ACHN (cell line): ENCODE measurements at places on chromosomes 6 and 20.

- DNase-seq, result no peak
These were observed 46.2 kb downstream of the LRRN4 start for GRCh38 chr20:6007529-6008103.

DNA sequence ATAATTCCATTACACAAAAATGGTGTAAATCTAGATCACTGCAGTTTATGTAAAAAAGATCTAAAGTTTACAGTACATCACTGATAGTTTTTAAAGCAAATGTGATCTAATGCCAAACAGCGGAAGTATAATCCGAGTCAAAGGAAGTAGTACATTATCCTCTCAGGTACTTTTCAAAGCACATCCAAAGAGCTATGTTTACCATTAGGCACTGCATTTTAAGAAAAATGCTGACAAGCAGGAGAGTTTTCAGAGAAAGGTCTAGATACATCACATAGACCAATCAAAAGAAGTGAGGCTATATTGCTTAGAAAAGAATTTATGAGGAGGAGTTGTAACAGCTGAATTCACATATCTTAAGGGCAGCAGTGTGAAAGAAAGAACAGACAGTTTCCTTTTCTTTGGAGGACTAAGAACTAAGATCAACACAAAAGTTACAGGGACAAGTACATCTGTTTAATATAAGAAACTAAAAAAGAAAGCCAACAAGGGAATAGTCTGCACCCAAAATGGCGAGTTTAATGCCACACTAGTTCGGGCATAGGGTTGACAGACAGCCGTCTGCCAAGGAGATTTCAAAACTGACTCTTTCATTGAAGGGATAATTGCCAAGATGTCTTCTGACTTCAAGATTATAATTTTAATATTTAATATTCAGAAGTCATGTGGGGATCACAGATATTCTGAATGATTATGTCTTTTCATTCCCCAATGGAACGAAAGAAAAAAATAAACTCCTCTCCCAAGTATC lies 1.4 kb downstream of the ZNF184 start:
- no peak for DNase-seq

DNA sequence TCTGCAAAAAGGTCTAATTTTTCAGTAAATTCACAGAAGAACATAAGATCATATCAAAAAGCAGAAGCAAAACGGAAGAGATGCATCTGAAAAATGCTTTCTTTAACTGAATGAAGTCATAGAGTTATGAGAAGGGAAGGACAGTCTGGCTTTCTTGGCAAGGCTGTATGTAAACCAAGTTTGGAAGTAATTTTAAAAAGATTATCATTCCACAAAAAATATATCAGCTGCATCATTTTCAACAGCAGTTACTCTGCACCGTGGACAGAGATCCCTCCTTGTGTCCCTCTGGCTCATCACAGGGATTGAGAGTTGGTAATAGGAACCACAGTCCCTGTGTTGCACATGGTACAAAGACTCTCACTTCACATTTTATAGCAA lies 258.5 kb downstream of the HIVEP2 start:
- no peak for DNase-seq

DNA sequence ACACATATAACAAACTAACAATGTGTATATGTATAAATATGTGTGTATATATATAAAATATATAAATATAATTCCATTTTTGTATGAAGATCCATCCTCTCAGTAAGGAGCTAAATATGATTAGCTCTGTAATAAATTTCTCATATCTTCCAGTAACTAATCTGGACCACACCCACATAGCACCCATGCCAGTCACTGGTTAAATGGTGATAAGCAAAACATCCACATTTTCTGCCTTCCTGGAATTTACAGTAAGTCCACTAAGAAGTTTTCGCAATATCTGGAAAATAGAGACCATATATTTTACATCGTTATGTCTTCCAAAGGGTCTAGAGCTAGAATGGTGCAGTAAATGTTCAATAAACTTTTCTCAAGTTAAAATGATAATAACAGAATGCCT lies 151.5 kb upstream of the STMND1 start:
- no peak for DNase-seq

- no peak for DNase-seq
These were observed 359.5 kb upstream of the FLRT3 start for GRCh38 chr20:14696937-14697336.

DNA sequence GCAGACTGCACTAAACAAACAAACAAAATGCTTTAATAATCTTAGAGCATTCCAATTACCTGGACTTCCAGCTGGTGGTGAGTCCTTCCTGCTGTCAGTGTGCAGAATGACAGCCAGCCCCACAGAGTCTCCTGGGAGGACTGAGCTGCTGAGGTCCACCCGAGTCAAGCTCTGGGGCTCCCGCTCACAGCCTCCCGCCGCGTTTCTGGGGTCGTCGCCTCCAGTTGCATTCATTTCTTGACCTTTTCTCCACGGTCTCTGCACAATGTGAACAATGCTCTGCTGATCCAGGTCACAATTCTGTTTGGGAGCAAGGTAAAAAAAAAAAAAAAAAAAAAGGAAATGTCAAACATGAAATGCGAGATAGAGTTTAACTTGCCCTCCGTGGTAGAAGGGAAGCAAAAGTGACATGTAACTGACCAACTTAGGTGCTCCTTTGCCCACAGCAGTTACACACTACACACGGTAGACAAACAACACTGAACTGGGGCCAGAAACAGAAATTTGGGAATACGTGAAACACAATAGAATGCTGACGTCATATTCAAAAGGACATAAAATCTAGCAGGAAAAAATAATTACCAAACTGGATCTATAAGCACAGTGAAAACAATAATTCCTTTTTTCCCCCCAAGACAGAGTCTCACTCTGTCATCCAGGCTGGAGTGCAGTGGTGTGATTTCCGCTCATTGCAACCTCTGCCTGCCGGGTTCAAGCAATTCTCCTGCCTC lies 464.9 kb downstream of the PRKN start:
- DNase-seq, result no peak

- no peak for DNase-seq
These were observed 154.9 kb upstream of the FERMT1 start for GRCh38 chr20:6277661-6278240.

- DNase-seq, result no peak
These were observed 123.2 kb downstream of the ELOVL4 start for GRCh38 chr6:79824202-79824601.

DNA sequence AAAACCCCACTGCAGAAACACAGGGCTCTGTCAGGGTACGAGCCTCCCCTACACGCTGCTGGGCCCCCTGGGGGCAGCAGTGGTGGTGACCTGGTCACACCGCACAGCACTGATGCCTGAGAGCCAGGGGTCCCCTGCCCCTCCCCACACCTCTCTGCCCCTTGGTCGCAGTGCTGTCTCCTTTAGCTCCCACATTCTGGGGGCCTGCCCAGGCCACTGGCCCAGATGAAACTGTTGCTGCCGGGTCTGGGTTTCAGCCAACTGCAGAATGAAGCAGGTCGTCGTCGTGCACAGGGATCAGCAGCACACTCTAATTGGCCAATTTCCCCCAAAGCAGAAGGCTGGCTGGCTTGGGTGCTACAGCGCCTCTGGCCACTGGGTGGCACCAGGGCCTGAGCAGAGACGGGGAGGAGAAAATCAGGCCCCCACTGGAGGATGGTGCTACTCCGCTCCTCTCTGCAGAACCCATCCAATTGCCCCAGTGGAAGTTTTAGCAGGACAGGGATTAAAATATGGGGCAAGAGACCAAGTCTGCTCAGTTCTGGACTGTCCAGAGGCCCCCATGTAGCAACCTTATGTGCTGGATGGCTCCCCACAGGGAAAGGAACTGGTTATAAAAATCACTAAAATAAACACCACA lies 26.1 kb downstream of the DIDO1 start:
- peak; percentile 43 for DNase-seq

DNA sequence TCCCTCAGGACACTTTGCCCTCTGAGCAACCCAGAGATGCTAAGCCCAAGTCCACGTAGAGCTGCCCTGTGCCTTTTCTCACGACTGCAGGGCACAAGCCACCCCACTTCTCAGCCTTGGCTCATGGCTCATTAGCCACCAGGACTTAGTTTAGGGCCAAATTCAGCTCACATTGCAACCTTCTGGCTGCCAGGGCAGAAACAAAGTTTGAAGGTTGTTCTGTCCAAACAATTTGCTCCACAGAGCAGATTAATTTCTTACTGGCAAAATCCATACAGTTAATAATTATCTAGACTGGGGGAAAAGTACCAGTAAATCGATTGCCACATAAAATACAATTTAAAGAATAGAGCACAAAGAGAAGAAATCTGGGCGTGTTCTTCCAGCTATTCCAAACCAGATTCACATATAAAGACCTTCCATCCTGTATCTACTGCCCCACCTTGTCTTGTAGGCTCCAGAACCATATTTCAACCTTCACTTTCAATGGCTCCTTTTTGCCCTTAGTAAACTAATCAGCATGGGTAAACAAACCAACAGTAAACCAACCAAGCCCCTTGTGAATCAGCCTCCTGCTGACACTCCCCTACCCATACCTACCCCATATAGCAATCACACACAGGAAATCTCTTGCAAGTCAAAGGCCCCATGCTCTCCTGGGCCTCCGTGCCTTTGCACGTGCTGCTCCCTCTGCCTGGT lies 101.9 kb downstream of the QRSL1 start:
- peak; percentile 86 for DNase-seq
